Kidney epithelial cell (primary cell): ENCODE measurements at places on chromosomes 7 and 10.

DNA sequence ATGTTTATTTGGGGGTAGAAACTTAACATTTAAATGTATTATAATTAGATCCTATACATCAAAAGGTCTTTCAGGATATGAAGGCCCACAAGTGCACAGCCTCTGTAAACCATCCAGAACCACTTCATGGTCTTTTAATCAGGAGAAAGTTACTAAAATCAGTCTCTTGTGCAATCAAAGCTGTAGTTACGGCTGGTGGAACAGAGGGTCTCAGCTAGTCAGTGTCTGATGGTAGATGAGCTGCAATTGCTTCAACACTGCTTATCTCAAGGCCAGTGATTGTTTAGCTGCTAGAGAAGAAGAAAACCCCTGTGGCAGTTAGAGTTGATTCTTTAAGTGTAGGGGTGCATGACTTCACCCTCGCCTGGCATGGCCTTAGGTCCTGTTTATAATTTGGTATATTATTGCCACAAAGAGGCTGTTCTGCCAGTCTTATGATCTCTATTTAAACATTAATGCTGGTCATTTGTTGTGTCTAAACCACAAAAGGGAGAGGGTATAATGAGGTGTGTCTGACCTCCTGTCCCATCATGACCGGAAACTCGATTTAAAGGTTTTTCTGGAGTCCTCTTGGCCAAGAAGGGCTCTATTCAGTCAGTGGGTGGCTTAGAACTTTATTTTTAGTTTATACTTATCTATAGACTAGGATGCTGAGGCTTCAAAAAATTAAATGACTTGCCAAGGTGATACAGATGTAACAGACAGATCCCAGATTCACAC is 21.3 kb downstream of the MSRB2 start:
- no peak for DNase-seq

DNA sequence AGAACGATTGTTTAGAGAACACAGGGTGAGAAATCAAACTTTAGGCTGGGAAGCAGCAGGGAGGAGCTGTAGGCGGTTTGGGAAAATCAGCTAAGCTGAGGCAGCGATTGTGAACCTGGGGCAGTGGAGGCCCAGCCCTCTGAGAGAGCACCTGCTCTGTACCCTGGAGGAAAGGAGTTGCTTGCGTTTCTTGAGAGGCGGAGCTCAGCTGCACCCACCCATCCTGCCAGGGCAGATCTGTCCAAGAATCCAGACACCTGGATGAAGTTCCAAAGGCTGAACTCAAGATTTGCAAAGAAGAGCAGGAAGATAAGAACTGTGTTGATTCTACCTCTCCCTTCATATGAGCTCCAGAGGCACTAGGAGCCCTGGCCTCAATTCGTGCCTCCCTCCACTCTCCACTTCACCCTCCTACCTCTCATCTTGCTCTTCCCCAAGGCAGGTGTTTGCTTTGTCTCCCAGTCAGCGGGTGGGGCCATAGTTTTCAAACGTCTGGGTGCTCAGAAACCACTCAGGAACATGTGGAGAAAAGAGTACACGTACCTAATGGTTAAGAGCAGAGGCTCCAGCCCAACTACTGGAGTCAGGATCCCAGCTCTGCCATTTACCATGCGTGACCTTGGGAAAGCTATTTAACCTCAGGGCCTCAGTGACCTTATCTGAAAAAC is 21.5 kb upstream of the TMEM213 start:
- no peak for DNase-seq

- DNase-seq, result no peak
Measured at GRCh38 chr7:31734456-31734855, 47.4 kb downstream of the PPP1R17 start.

GRCh38 chr10:65346466-65346865 is 1579.4 kb upstream of the LRRTM3 start:
- no peak for DNase-seq

GRCh38 chr7:127715272-127715671 is 63.3 kb downstream of the SND1 start:
- no peak for DNase-seq

GRCh38 chr7:31373337-31374289 is 33.1 kb upstream of the NEUROD6 start:
- peak; percentile 21 for DNase-seq

DNA sequence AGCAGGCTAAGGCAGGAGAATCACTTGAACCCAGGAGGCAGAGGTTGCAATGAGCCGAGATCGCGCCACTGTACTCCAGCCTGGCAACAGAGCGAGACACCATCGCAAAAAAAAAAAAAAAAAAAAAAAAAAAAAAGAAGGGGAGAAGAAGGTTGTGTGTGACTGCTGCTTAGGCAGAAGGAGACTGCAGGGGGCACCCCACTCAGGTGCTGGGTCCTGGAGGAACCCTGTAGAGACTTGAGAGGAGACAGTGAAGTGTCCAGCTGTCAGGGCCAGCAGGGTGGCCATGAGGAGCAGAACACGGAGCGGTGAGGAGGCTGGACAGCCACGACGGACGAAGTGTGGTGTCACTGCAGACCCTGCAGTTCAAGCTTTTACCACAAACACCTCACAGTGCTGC is 99.0 kb upstream of the NMT2 start:
- no peak for DNase-seq

DNA sequence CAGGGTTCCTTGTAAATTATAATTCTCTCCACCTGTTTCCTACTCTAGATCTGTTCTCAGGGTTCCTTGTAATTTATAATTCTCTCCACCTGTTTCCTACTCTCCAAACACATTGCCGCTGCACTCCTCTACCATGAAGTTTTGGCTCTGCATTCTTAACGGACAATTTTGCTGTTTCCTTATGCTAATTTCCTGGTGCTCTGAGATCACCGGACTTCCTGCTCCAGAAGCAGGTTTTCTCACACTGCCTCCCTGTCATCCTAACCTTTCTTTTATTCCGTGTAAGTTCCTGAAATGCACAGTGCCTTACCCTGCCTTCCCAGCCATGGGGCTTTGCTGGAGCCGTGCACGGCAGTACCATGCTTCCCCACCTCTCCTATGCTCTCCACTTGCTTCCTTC is 256.8 kb downstream of the PLXNA4 start:
- no peak for DNase-seq

DNA sequence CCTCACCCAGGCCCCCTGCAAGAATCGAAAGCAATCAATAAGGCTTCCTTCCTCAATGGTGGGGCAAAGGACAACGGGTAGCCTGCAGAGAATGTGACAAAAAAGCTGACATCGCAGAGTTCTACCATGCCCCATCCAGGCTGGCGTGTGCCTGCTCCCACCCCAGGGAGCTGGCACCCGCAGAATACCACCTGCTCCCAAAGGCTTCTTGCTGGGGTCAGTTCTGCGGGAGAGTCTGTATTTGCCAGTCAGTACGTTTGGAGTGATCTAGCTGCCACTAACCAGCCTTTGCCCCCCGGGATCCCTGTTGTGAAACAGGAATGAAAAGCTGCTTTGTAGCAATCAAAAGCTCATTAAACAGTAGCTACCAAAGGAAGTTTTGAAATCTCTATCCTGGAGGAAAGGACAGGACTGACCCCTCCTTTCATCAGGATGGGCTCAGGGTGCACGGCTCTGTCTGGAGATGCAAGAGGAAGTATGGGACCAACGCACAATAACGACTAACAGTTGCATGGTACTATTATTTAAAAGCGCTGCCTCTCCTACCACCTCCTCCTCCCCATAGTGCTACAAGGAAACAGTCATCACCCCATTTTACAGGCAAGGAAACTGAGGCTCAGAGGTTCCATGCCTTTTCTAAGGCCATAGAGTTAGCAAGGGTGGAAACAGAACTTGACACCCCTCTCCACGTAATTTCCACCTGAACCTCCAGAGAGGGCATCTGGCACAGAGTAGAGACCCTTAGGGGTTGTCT is 67.0 kb downstream of the FGFR2 start:
- DNase-seq, result no peak

GRCh38 chr10:8183241-8183704 is 128.8 kb downstream of the GATA3 start:
- DNase-seq, result no peak

DNA sequence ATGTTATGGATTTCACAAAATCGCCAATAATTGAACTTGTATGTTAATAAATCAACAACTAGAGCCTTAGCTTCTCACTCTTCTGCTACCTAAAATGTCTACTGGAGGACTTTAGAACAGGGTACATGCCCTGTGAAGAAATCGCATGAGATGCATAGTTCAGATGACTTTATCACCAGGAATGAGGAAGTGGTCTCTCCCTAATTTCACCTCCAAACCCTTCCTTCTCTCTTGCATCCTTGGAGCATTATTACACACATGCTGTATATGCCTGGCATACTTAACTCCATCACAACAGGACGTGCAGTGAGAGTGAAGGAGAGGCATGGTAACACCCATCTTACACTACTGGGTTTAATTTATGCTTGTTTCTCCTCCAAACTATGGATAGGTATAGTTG is 27.8 kb downstream of the RHEB start:
- DNase-seq, result peak; percentile 82

DNA sequence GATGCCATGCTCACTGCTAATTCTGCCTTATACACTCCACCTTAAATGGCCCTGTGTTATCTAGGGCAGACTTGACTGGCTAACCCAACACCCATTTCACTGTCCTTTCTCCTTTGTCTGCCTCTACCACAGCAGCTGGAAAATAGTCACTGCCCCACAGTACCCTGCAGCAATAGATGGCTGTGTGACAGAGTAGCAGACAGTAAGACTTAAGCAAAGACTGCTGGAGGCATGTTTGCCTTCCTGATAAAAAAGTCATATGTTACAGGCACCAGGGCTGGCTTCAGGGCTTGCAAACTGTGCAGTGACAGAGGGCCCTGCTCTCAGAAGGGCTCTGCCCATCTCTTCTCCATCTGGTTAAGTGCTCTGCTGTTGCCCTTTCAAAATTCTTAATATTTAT is 332.6 kb upstream of the GHITM start:
- DNase-seq, result no peak

- DNase-seq, result no peak
Measured at GRCh38 chr7:24669971-24670591, 87.2 kb downstream of the GSDME start.

GRCh38 chr7:18320971-18321567 is 174.5 kb upstream of the HDAC9 start:
- DNase-seq, result peak; percentile 1

GRCh38 chr7:75830978-75831377 is 17.4 kb upstream of the CCL24 start:
- DNase-seq, result no peak

DNA sequence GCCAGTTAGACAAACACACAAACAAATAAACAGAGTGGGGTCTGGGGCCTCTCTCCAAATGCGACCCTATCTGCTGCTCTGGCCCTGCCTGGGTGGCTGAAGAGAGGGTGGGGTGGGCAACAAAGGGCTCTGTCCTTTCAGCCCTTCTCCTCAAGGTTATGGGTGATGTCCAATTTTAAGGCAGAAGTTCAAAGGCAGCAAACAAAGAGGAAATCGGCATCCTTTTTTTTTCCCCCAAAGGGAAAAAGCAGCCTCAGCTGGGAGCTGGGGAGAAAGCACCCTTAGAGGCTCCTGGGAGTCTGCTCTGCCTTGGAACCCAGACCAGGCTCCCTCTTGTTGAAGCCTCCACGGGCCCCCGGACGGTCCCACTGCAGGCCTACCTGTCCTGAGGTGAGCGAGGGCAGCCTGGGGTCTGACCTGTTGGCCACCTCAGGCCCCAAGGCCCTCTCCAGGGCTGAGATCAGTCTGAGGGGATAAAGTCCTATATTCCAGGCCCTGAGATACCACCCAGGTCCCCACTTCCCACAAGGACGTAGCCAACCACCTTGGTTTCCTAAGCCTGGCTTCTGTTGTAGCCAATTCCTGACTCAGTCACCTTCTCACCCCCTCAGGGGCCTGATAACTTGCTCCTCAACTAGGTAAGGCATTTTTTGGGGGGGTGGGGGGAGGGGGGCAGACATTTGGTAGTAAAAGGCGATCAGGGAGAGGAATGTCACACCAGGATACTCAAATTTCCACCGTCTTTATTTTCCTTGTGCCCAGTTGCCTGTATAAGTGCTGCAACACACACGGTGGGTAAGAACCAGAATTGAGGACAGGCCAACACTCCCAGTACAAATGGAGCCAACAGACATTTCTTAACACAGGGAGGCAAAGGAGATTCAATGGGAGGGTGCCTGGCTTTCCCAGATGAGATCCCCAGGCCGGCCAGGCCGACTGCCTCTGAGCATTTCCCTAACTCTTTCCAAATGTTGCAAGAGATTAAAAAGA is 4.3 kb downstream of the HOXA11 start:
- no peak for DNase-seq

GRCh38 chr7:33646166-33646565 is 259.2 kb upstream of the BMPER start:
- DNase-seq, result no peak

DNA sequence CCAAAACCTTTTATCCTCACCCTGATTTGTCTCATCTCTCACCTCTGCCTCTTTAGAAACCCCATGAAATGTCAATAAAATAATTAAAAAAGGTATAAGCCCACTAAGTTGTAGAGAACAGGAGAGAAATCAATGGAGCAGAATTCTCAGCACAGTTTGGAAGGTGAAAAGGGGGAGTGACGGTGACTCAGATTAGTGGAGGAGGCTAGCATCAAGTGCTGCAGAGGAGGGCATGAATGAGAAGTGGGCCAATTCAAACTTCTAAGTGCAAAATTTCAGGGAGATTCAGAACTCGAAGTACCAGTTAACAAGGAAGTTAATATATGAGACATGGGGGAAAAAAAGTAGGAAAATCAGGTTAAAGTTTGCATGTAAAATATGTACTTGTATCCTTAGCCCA is 34.9 kb upstream of the ETV1 start:
- no peak for DNase-seq

GRCh38 chr7:23618241-23618640 is 21.1 kb downstream of the CCDC126 start:
- no peak for DNase-seq

- no peak for DNase-seq
Measured at GRCh38 chr7:43248961-43249822, 136.7 kb downstream of the HECW1 start.

GRCh38 chr10:69781576-69781975 is 20.1 kb upstream of the COL13A1 start:
- no peak for DNase-seq
